ENCODE measurements at places on chromosomes 4 and X. TPM values are rescaled to one million over a fixed set of nuclear protein-coding genes. Genes with fewer than 3 reads are reported as not detected.
A peak's percentile ranks its signal among the peaks of the same experiment; 100 is the strongest.

Gene MAOA
- total RNA-seq, result 13.6 TPM

Gene CENPU
- total RNA-seq, result 21.2 TPM

Gene PNPLA4
- 22.6 TPM for total RNA-seq

Gene MTTP
- 3.1 TPM for total RNA-seq

GRCh38 chr4:126735294-126736132 lies 897.2 kb upstream of the INTU start:
- no peaks in the 10 kb centered on the region for H3K36me3 ChIP-seq
- no peaks in the 10 kb centered on the region for H3K27me3 ChIP-seq
- no peak overlapping the region for H3K4me3 ChIP-seq
- DNase-seq, result no peak
- H3K4me1 ChIP-seq, result no peaks in the 10 kb centered on the region
- H3K27ac ChIP-seq, result no peak overlapping the region

Gene BMX
- 1.4 TPM for total RNA-seq

GRCh38 chr4:1515763-1516162 lies 109.5 kb upstream of the NKX1-1 start:
- no peak overlapping the region for H3K4me3 ChIP-seq
- peaks cover 37% of the 10 kb centered on the region for H3K27me3 ChIP-seq
- H3K27ac ChIP-seq, result no peak overlapping the region
- DNase-seq, result no peak
- no peaks in the 10 kb centered on the region for H3K36me3 ChIP-seq

GRCh38 chrX:34332334-34332733 lies 200.2 kb upstream of the FAM47A start:
- no peak overlapping the region for H3K4me3 ChIP-seq
- H3K27me3 ChIP-seq, result no peaks in the 10 kb centered on the region
- no peaks in the 10 kb centered on the region for H3K36me3 ChIP-seq
- H3K27ac ChIP-seq, result no peak overlapping the region
- no peaks in the 10 kb centered on the region for H3K4me1 ChIP-seq

Gene KCNE5
- total RNA-seq, result 9.1 TPM

- H3K27ac ChIP-seq, result no peak overlapping the region
- DNase-seq, result peak; percentile 29
- H3K36me3 ChIP-seq, result no peaks in the 10 kb centered on the region
- H3K4me3 ChIP-seq, result no peak overlapping the region
- H3K27me3 ChIP-seq, result peaks cover 2% of the 10 kb centered on the region
Measured at GRCh38 chrX:42680666-42681065, 97.3 kb downstream of the PPP1R2C start.

- no peaks in the 10 kb centered on the region for H3K36me3 ChIP-seq
- no peak for DNase-seq
- H3K4me1 ChIP-seq, result no peaks in the 10 kb centered on the region
- H3K27ac ChIP-seq, result no peak overlapping the region
- H3K27me3 ChIP-seq, result no peaks in the 10 kb centered on the region
Measured at GRCh38 chr4:118398226-118399090, 45.7 kb upstream of the PRSS12 start.

DNA sequence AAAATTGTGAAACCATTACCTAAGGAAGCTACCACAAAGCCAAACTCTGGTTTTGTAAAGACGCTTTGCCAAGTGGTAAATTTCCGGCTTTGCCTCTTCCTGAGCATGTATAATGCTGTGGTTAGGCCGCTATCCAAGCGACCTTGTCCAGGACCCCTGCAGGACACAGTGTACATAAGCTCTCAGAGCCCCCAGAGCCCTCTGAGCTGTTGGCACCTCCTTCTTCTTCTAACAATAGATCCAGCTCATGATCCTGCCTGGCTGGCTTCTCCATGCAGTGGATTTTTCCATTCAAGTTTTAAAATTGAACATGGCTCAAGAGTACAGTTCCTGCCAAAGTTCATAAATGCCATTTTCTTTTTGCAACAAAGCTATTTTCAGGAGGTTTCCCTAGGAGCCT lies 326.7 kb downstream of the MAPK10 start:
- H3K27me3 ChIP-seq, result no peaks in the 10 kb centered on the region
- peaks cover 3% of the 10 kb centered on the region for H3K36me3 ChIP-seq
- no peak for DNase-seq
- H3K4me3 ChIP-seq, result no peak overlapping the region

- DNase-seq, result peak; percentile 37
- no peaks in the 10 kb centered on the region for H3K36me3 ChIP-seq
- peak overlapping the region; percentile 7 for H3K27ac ChIP-seq
- peak overlapping the region; percentile 52 for H3K4me3 ChIP-seq
- peaks cover 14% of the 10 kb centered on the region for H3K4me1 ChIP-seq
Measured at GRCh38 chr4:25863831-25864418, 1.1 kb upstream of the SEL1L3 start.

DNA sequence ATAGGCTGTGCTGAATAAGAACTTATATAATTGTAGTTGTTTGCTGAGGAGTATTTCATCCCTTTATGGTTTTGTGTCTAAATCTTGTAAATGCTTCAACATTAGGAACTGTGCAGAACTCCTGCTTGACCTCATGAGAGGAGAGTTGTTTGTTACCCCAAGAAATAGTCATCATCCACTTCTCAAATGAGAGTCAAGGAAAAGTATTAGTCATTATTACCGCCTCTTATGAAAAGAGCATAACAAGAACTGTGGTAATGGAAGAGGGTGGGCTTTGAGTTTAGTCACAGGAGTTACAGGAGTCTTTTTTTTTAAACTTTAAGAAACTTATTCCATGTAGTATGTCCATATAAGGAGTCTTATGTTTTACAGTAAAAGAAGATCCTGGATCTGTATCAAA lies 132.9 kb downstream of the RAP1GDS1 start:
- no peaks in the 10 kb centered on the region for H3K4me1 ChIP-seq
- no peaks in the 10 kb centered on the region for H3K27me3 ChIP-seq
- DNase-seq, result no peak
- H3K4me3 ChIP-seq, result no peak overlapping the region
- no peaks in the 10 kb centered on the region for H3K36me3 ChIP-seq

DNA sequence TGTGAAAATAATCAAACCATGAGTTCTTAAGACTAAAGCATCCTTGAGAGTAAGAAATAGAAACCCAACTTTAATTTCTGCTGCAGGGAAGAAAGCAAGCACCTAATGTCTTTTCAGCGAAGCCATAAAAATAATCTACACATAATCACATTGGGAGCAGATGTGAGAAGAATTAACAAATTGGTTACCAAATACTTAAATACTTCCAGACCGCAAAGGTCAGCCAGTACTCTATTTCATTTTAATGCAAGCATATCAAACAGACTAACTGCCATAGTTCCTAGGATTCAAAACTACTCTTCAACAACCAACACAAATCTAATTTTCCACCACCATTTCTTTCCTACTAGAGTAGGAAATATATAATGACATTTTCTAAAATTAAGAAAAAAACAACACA lies 144.8 kb upstream of the SLIT2 start:
- H3K4me1 ChIP-seq, result no peaks in the 10 kb centered on the region
- DNase-seq, result no peak
- no peak overlapping the region for H3K4me3 ChIP-seq

- no peak overlapping the region for H3K4me3 ChIP-seq
- H3K27ac ChIP-seq, result no peak overlapping the region
- H3K4me1 ChIP-seq, result peaks cover 13% of the 10 kb centered on the region
- peaks cover 68% of the 10 kb centered on the region for H3K27me3 ChIP-seq
- no peaks in the 10 kb centered on the region for H3K36me3 ChIP-seq
Measured at GRCh38 chrX:120000490-120001246, 57.1 kb upstream of the NKAP start.

Gene ATP2B3
- total RNA-seq, result 11.8 TPM

Gene NPY1R
- total RNA-seq, result 12.2 TPM

Gene SHROOM4
- 10.9 TPM for total RNA-seq

DNA sequence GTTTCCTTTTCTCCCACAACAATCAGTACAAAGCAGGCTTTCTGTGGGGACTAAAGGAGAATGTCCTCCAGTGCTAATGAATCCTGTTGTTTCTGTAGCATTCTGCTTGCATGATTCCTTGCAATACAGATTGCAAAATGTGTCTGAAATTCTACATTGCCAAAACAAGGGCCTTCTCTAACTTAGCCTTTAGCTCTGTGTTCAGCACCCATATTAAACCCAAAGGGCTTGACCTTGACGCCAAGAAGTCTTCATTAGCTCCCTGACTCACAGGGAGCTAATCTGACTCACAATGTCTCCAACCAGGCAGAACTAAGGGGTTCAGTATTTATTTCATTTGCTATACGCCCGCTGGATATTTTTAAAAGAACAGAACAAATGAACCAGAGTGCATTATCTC lies 241.4 kb upstream of the CLNK start:
- no peak overlapping the region for H3K4me3 ChIP-seq
- no peaks in the 10 kb centered on the region for H3K4me1 ChIP-seq
- no peaks in the 10 kb centered on the region for H3K27me3 ChIP-seq

Gene CT45A8
- total RNA-seq, result not detected

DNA sequence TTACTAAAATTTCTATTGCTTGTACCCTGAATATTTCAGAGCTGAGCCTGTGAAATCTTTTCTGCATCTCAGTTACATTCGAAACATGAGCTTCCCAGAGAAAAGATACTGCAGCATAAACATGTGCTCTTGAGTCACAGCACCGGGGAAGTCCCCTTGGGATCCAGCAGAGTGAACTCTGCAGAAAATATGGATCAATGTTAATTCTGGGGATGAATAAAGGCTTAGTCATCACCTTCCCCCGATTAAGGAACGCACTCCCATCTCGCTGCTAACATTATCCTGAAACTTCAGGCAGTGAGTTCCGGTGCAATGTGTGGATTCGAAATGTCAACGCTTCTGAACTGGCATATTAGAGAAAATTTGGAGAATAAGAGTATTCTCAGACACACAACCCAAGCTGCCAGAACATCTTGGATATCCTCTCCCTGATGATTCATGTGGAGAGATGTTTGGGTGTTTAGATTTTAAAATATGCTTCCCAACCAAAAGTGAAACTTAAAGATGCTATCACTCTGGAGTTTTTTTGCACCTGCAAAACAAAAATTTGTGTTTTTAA lies 90.8 kb downstream of the IRF2 start:
- H3K4me1 ChIP-seq, result peaks cover 24% of the 10 kb centered on the region
- peaks cover 6% of the 10 kb centered on the region for H3K36me3 ChIP-seq
- H3K27me3 ChIP-seq, result no peaks in the 10 kb centered on the region
- no peak for DNase-seq
- peak overlapping the region; percentile 64 for H3K27ac ChIP-seq
- H3K4me3 ChIP-seq, result no peak overlapping the region

Gene SULT1B1
- 2.0 TPM for total RNA-seq

Gene XG
- total RNA-seq, result 0.11 TPM

- H3K27me3 ChIP-seq, result no peaks in the 10 kb centered on the region
- H3K27ac ChIP-seq, result no peak overlapping the region
- no peak overlapping the region for H3K4me3 ChIP-seq
- H3K4me1 ChIP-seq, result peaks cover 3% of the 10 kb centered on the region
Measured at GRCh38 chr4:83390944-83391343, 56.3 kb upstream of the HPSE start.

GRCh38 chr4:113141901-113142346 lies 92.5 kb downstream of the ANK2 start:
- no peak overlapping the region for H3K4me3 ChIP-seq
- no peaks in the 10 kb centered on the region for H3K36me3 ChIP-seq
- no peak overlapping the region for H3K27ac ChIP-seq

Gene FREM3
- 1.5 TPM for total RNA-seq

DNA sequence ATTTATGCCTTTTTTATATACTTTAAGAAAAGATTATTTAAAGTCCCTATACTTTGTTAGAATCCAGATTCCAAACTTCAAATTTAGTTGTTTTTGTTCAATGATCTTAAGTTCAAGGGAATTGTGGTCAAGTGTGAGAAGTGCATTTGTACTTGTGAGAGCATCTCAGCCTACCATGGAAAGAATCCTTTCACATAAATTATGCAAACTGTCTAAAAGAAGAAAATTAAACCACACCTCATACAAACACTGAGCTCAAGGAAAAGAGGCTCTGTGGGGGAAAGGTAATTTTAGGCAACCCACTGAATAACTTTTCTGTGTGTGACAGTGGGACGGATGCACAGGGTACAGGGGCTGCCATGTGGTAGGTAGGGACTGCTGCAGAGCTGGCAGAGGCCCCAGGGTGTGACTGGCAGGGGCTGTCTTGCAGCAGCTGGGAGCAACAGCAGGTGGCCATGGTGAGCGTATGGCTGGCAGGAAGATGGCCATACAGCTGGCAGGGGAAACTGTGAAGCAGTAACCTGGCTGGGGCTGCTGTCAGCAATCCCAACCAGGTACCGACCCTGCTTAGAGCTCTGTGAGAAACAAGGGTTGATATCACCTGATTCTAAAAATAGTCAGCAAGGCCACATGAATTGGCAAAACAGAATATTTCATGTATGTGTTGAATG lies 130.6 kb downstream of the UGT8 start:
- no peaks in the 10 kb centered on the region for H3K4me1 ChIP-seq
- no peak overlapping the region for H3K4me3 ChIP-seq
- H3K36me3 ChIP-seq, result no peaks in the 10 kb centered on the region
- DNase-seq, result no peak
- no peak overlapping the region for H3K27ac ChIP-seq

DNA sequence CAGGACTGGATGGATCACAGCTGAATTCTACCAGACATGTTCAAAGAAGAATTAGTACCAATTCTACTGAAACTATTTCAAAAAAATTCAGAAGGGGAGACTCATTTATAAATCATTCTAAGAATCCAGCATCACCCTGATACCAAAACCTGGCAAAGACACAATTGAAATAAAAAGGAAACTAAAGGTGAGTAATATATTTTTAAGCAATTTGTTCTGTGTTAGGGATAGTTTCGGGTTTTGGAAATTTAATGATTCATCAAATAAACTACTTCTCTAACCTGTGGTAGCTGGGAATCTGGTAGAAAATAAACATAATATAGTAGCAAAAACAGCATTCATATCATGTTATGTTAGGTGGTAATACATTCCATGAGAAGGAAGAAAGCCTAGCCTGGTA lies 662.2 kb upstream of the BOD1L1 start:
- H3K4me1 ChIP-seq, result no peaks in the 10 kb centered on the region
- H3K4me3 ChIP-seq, result no peak overlapping the region
- DNase-seq, result no peak
- H3K36me3 ChIP-seq, result no peaks in the 10 kb centered on the region
- no peak overlapping the region for H3K27ac ChIP-seq
- H3K27me3 ChIP-seq, result no peaks in the 10 kb centered on the region

All from spinal cord (tissue), 10 donors.